ENCODE measurements at places on chromosomes 12 and 14.

- DNase-seq, result no peak
Observed at GRCh38 chr12:4270831-4271716, 2.5 kb upstream of the CCND2 start.

DNA sequence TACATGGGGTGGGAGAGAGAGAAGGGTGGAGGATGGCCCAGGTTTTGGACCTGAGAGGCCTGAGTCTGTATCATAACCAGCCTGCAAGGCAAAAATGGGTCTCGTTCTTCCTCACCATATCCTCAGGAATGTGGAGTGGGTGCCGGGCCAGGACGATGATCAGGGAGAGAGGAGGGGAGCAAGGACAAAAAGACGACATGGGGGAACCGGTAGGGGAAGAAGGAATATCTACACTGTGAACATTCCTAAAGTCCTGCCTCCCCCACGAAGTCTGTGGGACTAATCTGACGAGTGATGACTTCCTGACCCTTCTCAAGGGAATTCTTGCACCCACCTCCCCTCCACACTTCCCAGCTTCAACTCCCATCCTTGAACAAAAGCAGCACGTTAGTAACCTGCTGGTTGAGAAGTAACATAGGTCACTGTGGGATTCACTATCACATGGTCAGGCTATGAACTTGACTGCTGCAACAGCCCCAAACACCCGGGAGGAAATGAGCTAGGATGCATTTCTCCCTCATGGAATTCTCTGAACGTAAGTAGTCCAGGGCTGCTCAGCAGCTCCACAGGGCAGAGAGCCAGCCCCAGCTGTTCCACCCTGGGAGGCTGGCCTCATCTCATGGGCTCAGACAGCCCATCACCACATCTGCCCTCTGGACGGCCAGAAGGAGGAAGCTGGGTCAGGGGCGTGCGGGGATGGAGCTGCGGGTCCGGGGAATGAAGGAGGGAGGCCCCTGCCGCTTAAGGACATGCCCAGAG, 36.8 kb upstream of the VWF start:
- DNase-seq, result peak; percentile 16

DNA sequence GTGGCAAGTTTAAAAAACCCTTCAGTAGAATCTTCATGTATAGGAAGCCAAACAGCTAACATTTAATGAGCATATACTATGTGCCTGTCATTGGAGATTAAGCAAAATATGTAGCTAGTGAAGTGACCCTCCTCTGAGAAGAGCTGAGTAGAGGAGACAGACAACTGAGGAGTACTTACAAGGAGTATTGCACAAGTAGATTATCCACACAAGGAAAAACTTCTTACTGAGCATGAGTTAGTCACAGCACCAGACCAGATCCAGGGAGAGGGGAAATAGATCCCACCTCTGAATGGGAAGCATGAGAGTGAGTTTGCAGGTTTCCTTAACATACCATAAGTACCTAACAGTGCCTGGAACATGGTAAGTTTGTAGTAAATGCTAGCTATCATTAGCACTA, 33.0 kb downstream of the FRMD6 start:
- no peak for DNase-seq

DNA sequence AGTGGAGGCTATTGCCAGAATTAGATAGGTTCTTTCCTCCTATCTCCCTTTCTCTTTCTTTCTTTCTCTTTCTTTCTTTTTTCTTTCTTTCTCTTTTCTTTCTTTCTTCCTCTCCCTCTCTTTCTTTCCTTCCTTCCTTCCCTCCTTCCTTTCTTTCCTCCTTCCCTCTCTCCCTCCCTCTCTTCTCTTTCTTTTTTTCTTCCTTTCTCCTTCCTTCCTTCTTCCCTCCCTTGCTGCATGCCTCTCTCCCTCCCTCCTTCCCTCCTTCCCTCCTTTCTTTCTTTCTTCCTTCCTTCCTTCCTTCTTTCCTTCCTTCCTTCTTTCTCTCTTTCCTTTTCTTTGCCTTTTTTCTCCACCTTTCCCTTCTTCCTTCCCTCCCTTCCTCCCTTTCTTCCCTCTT, 16.4 kb upstream of the MDGA2 start:
- no peak for DNase-seq

DNA sequence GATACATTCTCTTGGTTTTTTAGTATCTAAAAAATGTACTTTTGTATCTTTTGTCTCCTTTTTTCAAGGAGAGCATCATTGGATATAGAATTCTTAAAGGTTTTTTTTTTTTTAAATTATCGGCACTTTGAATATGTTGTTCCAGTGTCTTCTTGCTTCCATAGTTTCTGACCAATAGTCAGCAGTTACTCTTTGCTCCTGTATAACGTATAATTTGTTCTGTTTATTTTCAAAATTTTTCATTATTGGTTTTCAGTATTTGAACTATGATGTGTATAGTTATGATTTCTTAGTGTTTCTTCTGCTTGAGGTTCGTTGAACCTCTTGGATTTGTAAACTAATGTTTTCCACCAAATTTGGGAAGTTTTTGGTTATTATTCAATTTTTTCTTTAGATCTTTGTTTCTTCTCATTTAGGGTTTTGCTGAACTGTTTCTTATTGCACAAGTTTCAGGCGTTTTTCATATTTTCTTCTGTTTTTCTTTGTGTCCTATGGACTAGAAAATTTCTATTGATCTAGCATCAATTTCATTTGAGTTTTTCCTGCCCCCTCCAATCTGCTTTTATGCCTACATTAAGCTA, 93.9 kb downstream of the PLBD1 start:
- peak; percentile 28 for DNase-seq

- no peak for DNase-seq
Observed at GRCh38 chr12:64709429-64709828, 49.8 kb downstream of the GNS start.

DNA sequence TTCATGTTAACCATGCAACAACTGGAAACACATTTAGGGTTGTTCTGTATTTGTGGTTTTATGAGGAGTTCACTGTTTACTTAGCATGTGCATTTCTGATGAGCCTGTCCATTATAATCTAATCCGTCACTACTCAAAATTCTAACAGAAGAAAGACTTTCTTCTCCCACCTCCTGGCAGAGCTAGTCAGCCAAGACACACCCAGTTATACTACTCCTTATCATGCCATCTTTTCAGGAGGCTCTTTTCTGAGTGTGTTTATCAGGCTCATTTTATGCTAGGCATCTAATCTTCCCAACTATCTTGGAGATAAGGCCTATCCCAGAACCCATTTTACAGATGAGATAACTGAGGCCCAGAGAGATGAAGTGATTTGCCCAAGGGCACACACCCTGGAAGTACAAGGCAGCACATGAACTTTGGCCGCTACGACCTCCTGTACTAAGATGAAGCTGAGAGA, 10.4 kb upstream of the MED13L start:
- DNase-seq, result no peak

DNA sequence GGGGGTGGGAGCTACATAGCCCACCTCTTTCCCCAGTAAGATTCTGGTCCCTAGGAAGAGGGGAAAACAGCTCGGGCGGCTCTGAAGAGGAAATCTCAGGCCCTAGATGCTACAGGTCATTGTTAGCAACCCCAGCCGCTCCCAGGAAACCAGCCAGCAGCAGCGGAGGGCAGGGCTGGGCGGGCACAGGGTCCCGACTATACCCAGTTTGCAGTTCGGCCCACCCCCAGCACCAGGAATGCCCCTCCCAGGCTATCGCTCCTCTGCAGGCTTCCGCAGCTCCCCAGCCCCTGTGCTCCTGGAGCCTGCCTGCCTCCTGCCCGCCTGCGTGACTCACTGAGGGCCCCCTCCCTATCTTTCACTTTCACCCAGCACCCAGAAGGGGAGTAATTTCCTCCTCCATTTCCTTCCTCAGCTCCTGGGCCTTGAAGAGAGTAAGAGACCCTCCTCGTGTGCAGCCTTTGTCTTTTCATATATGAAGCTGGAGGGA, 27.2 kb upstream of the PNMA1 start:
- no peak for DNase-seq

DNA sequence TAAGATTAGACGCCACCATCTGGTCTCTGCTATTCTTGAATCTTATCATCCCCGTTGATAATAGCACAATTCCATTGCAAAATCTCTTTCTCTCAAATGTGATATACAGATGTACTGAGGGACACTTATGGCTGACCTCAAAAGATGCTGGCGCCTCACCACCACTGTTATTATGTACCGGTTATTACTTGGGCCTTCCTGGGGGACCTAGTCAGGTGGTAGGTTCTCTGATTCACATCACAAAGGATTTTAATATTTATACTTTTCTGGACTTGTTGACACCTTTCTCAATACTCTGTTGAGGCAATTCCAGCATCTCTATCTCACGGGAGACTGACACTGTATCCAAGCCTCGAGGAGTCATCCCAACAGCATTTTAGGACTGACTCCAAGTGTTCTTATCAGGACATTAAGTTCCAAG, 21.3 kb upstream of the FAM234B start:
- no peak for DNase-seq

- DNase-seq, result peak; percentile 86
Observed at GRCh38 chr12:99901181-99901580, 83.6 kb downstream of the ANKS1B start.

GRCh38 chr14:24607635-24608514, 1.6 kb downstream of the GZMH start:
- DNase-seq, result no peak

DNA sequence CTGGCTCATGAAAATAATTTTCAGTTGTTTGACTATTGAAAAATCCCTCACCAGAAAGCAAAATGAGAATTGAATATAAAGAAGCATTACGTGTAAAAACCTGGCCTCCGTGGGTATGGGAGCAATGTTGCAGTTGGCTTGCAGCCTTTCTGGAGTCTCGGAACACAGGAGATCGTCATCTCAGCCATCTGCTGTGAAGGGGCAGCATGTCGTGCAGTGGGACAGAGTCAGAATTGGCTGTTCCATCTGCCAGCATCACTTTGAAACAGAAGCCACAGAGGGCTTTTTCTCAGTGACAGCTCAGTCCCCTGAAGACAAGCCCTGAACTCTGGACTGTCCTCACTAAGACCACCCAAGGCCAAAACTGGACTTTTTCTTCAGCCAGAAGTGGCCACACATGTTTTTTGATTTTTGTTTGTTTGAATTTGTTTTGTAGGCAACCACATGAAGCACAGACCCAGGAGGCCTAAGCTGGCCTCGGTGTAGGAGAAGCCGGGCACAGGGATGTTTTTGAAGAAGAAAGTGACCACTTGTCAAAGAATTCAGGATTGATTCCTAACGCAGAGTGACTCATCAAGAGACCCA, 170.8 kb upstream of the DYRK2 start:
- DNase-seq, result peak; percentile 86

DNA sequence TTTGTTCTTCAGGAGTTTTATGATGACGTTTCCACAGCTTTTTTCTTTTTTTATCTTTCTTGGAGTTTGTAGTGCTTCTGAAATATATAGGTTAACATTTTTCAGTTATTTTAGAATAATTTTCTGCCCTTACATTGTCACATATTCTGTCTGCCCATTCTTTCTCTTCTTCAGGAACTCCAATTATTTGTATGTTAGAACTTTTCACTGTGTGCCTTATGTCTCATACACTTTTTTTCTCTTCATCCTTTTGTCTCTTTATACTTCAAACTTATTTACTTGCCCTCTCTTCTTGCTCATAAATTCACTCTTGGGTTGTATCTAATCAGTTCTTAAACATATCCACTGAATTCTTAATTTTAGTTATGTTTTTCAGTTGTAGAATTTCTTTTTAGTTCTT, 105.3 kb downstream of the ARID2 start:
- no peak for DNase-seq

- DNase-seq, result no peak
Observed at GRCh38 chr14:101110729-101111619, 207.5 kb upstream of the RTL1 start.

- DNase-seq, result no peak
Observed at GRCh38 chr12:97022536-97023230, 115.6 kb downstream of the NEDD1 start.

DNA sequence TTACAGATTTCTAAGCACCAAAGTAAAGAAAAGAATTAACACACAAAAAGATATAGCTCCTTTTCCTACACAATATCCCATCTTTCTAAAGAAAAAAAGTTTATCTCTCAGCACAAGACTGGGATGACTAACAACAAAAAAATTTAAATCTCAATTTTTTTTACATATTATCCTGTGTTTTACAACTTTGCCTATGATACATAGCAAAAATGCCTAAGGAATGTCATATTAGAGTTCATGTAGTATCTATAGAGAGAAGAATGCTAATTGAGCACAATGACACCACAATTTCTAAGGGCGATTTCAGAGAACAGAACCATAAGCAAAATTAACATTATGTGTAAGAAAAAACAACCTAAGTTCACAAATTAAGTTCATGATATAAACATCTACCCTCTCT, 16.3 kb downstream of the C2CD5 start:
- no peak for DNase-seq

GRCh38 chr14:32087173-32087861, 10.2 kb downstream of the ARHGAP5 start:
- no peak for DNase-seq

DNA sequence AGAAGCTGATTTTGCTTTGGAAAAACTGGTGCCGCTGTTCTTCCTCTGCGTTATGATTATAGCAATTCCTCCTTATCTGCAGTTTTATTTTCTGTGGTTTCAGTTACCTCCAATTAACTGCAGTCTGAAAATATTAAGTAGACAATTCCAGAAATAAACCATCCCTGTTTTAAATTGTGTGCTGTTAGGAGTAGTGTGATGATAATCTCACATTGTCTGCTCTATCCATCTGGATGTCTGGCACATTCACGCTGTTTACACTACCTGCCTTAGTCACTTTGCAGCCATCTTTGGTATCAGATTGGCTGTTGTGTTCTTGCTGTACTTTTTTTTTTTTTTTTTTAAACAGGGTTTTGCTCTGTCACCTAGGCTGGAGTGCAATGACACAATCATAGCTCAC, 141.0 kb downstream of the GRIP1 start:
- peak; percentile 62 for DNase-seq

DNA sequence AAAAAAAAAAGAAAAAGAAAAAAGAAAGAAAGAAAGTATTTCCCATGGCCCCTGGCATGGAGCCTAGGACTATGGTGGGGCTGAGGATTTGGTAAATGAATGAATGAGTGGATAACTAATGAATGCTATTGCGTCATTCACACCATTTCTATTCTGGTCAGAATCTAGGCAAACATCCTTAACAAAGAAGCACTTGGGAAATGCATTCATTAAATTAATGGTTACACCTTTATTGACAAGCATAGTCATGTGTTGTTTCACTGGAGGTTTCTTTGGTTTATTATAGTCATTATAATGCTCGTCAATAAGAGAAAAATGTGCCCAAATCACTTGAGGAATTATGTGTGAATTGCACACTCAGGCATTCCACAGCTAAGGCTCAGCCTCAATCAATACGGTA, 13.6 kb upstream of the AQP2 start:
- DNase-seq, result no peak

GRCh38 chr12:41981013-41981412, 163.7 kb downstream of the GXYLT1 start:
- DNase-seq, result no peak
